HFF-Myc (cell line): ENCODE measurements at places on chromosomes 1 and 21.
A peak's percentile ranks its signal among the peaks of the same experiment; 100 is the strongest.

- no peak for DNase-seq
Observed at GRCh38 chr1:8003438-8004112, 22.5 kb downstream of the ERRFI1 start.

DNA sequence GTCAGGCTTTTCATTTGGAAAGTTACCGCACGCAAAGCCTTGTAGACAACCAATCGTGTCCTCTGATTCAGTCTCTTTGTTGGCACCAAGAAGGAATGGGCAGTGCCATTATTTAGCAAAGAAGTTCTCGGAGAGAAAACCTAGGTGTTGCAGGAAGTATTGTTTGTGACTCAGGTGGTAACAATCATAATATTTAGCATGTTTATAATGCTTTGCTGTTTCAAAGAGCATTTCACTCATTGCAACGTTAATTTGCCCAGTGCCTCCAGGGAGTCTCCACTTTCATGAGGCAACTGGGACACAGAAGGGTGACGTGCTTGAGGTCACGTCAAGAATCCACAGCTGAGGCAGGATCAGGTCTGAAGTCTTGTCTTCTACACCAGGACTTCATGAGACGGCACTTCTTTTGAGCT is 31.4 kb downstream of the STPG1 start:
- no peak for DNase-seq

GRCh38 chr21:41832596-41833496 is 46.3 kb downstream of the PRDM15 start:
- DNase-seq = no peak

GRCh38 chr21:36589352-36589971 is 109.5 kb upstream of the SIM2 start:
- peak; percentile 44 for DNase-seq
